MM.1S (cell line): ENCODE measurements at places on chromosomes 2 and 18.

GRCh38 chr2:230591850-230592249, 120.8 kb upstream of the CAB39 start:
- no peak overlapping the region for H3K27ac ChIP-seq
- no peak for DNase-seq
- peaks cover 7% of the 10 kb centered on the region; the same call in 1 of the 2 replicates for H3K4me1 ChIP-seq
- no peaks in the 10 kb centered on the region for H3K36me3 ChIP-seq

- H3K36me3 ChIP-seq, result no peaks in the 10 kb centered on the region
- DNase-seq, result no peak
- H3K4me1 ChIP-seq, result no peaks in the 10 kb centered on the region
Observed at GRCh38 chr2:6442252-6442985, 423.3 kb downstream of the CMPK2 start.

- H3K27ac ChIP-seq, result peak overlapping the region; percentile 72
- DNase-seq, result peak; percentile 95
- peaks cover 13% of the 10 kb centered on the region for H3K4me1 ChIP-seq
- H3K4me3 ChIP-seq, result peak overlapping the region; percentile 6; the same call in 1 of the 2 replicates
- H3K27me3 ChIP-seq, result no peaks in the 10 kb centered on the region
- H3K36me3 ChIP-seq, result no peaks in the 10 kb centered on the region
Observed at GRCh38 chr2:176931588-176932563, 280.7 kb upstream of the HNRNPA3 start.

DNA sequence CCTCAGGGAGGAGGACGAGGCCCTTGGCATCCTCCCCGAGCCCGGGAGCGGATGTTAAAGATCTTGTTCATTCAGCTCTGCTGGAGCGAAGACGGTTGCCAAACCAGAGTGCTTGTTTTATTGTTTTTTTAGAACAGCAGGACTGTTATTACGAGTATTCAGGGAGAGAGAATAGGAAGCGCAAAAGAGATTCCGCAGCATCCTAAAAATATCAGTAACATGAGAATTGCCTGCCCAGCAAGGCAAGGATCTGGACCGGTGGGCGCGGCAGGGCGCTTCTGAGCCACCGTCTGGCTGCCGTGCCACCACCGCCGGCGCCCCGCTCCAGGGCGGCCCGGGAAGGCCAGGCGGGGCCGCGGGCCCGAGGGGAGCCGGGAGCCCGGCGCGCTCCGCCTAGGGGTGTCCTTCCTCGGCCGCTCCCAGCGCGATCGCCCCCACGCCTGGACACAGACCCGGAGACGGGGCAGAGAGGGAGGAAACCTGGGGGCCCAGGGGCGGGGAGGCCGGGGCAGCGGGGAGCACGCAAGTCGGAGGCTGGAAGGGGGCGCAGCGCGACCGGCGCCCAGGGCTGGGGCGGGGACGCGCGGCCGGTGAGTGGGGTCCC, 843 bp downstream of the CYS1 start:
- peaks cover 51% of the 10 kb centered on the region for H3K27me3 ChIP-seq
- no peaks in the 10 kb centered on the region for H3K36me3 ChIP-seq
- H3K4me3 ChIP-seq, result no peak overlapping the region
- H3K27ac ChIP-seq, result no peak overlapping the region

GRCh38 chr2:43184339-43184895, 42.0 kb downstream of the ZFP36L2 start:
- H3K36me3 ChIP-seq, result no peaks in the 10 kb centered on the region
- no peak for DNase-seq
- no peak overlapping the region for H3K27ac ChIP-seq
- H3K4me3 ChIP-seq, result no peak overlapping the region
- no peaks in the 10 kb centered on the region for H3K27me3 ChIP-seq

DNA sequence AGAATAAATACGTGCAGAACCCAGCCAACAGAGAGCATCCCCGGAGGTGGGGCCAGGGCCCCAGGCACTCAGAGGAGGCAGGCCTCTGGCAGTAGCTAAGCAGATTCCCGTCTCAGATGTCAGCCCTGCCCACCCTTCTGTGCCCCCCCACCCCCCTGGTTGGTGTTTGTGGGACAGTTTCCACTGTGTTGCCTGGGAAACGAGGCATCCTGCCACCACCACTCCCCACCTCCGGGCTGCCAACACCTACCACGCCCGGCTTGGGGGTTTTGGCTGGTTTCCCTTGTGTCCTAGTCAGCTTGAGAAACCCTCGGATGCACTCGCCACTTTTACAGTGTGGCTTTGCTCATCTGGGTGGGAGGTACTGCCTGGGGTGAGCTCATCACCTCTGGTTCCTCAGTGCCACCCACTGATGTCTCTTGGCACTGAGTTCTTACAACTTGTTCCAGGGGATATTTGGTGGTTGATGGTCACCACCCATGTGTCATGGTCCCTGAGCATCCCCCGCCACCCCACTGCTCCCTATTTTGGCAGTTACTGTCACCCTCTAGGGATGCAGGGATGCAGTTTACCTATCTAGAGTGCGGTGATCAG, 72.4 kb upstream of the YWHAQ start:
- no peak overlapping the region for H3K27ac ChIP-seq
- DNase-seq, result no peak
- H3K4me3 ChIP-seq, result no peak overlapping the region

GRCh38 chr2:193112986-193113385, 918.3 kb upstream of the TMEFF2 start:
- no peaks in the 10 kb centered on the region for H3K27me3 ChIP-seq
- H3K4me1 ChIP-seq, result no peaks in the 10 kb centered on the region
- DNase-seq, result no peak
- no peaks in the 10 kb centered on the region for H3K36me3 ChIP-seq
- H3K27ac ChIP-seq, result no peak overlapping the region
- H3K4me3 ChIP-seq, result no peak overlapping the region

DNA sequence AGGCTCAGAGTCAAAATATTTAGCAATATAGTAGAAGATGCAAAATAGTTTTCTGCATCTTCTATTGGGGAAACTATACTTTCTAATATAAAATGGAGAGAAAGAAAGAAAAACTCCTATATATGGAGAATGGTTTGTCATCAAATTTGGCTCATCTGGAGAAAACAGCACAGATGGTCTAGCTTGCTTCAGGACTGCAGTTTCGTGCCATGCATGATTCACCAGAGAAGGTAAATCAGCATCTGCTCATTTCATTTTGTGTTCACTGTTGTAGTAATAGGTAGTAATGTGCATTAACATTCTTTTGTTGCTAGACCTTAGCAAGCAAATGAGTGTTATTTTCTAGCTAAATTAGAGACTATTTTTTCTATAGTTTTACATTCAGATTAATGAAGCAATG, 179.0 kb downstream of the ASXL3 start:
- DNase-seq, result no peak
- H3K36me3 ChIP-seq, result no peaks in the 10 kb centered on the region
- no peaks in the 10 kb centered on the region for H3K27me3 ChIP-seq
- no peaks in the 10 kb centered on the region for H3K4me1 ChIP-seq
- no peak overlapping the region for H3K27ac ChIP-seq
- H3K4me3 ChIP-seq, result no peak overlapping the region

- H3K4me1 ChIP-seq, result no peaks in the 10 kb centered on the region
- H3K27me3 ChIP-seq, result no peaks in the 10 kb centered on the region
- no peak overlapping the region for H3K27ac ChIP-seq
- DNase-seq, result no peak
- no peak overlapping the region for H3K4me3 ChIP-seq
Observed at GRCh38 chr2:60213865-60214625, 339.4 kb downstream of the BCL11A start.
